ENCODE measurements at places on chromosomes 12 and 14.

DNA sequence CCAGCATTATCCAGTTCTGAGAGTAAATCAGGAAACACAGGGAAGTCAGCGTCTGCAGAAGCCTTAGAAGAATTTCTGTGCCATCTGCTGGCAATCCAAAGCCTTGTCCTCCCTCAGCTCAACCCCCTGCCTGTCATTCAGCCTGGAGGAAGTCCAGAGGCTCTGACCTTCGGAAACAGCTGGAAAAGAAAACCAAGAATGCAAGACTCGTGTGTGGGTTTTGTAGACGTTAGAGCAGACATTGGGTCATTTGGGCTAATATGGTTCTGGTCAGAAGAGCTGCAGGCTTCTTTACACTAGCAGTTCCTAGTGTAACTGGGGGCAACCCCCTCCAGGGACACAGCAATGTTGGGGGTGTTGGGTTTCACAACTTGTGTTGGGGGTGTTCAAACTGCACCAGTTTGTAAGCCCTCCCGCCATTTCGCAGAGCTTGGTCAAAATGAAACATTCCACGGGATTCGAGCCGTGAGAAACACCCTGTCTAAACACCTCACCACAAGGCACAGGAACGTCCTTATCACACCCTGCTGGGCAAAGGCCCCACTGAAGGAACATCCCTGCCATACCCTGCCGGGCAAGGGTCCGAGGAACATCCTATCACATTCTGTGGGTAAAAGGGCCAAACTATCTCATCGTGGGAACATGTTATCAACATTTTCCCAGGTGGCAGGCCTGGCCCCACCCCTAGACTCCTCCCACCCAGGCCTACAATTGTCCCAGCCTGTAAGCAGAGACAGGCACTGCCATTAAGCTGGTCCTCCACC lies 21.0 kb upstream of the SERPINA4 start:
- no peak for DNase-seq

DNA sequence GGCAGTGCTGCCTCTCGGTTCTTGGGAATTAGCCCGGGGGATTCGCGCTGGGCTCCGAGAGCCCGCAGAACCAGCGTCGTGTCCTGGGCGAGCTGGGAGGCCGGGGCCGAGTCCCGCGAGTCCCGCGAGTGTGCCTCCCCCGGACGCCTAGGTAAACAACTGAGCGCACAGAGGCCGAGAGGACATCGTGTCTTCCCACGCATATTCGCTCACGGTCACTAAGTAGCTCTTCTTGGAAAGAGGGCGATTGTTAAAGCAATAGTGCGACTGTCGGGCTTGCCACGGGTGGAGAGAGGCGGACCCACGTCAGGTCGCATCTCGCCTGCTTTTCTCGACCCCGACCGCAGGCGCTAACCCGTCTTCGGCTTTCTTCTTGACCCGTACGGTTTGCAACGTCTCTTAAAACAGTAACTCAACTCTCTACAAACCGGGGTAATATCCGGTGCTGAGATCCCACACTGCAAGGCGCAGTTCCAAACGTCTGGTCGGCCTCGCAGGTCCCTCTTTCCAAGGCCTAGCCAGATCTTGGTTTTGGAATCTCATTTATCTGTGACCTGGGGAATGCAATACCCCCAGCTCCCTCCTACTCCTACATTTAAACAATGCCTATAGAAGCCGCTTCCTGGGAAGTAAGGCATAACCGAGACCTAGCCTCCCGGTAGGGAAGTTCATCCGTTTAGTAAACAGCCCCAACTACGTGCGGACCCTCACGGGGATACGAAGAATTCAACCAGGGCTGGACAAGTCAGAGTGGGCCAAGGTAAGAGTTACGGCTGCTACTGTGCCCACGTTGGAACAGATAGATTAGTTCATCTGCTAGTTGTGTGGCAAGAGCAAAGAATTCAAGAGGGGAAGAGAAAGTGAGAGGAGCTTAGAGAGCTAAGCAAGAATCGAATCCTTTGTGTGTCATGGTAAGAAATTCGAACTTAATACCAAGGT lies 736 bp upstream of the PHLDA1 start:
- peak; percentile 37 for DNase-seq

DNA sequence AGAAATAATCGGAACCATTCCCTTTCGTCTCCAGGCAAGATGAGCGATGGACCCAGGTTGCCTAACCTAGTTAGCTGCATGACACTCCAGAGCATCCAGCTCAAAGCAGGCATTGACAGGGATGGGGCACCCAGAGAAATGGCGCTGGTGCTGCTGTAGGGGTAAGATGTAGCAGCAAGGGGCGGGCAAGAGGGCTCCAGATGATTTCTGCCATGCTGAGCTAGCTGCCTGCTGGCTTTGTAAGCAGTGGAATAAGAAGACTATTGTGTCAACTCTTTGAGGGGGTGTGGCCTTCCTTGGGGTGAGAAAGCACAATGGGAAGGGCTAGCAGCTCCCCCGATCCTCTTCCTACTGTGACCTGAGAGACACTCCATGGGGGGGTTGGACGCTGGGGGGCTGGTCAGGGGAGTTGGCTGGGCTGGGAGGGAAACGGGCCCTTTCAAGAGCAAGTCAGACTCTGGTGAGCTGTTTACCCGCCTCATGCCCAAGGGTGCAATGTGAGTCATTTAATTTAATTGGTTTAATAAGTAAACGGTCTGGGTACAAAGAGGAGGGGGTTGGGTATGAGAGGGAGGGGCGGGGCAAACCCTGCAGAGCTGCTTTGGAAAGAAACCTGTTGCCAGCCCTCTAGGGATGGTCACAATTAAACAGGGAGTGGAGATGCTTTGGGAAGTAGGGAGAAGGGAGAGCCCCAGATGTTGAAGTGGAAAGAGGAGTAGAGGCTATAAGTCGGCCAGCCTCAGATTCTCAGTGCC lies 50.5 kb downstream of the B4GALNT3 start:
- DNase-seq: no peak

DNA sequence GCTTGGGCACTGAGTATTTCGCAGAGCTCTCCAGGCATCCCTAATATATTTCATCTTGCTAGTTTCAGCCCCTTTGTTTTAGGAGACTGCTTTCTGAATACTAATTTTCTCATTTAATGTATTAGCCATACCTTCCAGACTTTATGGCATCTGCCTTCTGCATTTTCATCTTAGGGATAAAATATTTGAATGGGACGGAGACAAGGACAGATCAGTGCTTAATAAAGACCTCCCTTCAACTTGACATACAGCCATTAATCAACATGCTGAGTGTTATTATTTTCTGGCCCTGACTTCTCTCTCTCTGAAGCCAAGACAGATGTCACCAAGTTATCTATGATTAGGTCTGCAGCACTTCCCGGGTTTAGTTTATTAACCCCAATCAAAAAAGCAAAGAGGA lies 42.4 kb downstream of the CACNA2D4 start:
- no peak for DNase-seq

- DNase-seq: no peak
These were observed 23.6 kb upstream of the ADAM20 start for GRCh38 chr14:70558356-70558755.

DNA sequence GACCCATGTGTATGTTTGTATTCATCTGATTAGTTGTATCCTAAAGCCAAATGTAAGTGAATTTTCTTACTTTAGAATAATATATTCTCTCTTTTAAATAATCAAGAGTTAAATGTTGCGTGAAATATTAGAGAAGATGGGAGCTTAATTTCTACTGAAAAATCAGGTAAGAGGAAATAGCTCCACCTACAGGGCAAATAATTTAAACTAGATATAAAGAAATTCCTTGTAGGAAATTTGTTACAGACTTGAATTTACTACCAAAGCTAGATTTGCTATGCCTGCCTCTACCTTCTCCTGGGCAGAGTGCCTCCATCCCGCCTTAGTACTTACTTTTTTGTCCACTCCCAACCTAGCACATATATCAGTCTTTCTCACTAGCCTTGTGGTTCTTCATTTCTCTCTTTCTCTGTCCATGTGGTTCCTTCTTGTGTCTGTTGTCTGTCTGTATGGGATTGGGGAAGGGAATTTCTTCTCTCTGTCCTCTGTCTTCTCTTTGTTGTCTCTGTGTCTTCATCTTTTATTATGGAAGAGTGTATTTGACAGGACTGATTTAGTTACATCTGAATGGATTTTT lies 44.7 kb downstream of the PALS1 start:
- DNase-seq: no peak

All from right lobe of liver (tissue), 6 donors.